ENCODE measurements at places on chromosomes 1 and 21. TPM values are rescaled to one million over a fixed set of nuclear protein-coding genes. Genes with fewer than 3 reads are reported as not detected.

CYP4X1 gene
- 10.4 TPM for total RNA-seq

CD101 gene
- 0.79 TPM for total RNA-seq

DNA sequence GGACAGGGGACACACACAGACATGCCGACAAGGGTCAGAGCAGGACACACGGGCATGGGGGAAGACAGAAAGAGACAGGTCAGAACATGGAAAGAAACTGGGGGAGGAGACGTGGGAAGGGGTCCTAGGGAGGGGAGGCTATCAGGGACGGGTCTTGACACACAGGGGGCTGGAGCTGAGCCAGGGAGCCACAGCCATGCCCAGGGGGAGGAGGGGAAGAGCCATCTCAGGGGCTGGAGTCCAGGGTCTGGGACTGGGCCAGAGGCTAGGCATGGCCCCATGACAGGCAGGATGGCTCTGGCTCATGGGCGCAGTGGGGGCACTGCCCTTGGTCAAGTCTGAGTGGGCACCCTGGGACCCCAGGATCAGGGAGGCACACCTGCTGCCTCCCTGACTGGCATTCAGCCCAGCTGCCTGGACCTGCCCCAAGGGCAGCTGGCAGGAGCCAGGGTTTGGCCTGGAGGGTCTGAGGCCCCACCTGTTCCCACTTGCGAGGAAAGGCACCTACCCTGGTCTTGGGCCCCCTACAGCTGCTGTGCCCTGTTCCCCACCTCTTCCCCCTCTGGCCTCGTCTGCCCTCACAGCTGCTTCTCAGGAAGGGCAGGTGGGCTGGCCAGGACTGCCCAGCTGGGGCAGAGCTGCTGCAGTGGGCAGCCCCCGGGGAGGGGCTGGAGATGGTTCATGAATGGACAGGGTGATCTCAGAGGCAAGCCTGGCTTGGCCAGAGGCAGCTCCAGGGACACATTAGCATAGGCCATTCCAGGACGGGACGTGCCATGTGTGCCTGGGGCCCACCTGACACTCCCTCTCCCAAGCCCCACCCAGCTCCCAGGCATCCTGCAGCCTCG lies 42.9 kb downstream of the HSPG2 start:
- no peak for DNase-seq

IFI6 gene
- total RNA-seq: 288 TPM

HCRTR1 gene
- total RNA-seq: 0.19 TPM

GRCh38 chr1:235336903-235337302 lies 8.5 kb downstream of the GGPS1 start:
- no peak for DNase-seq

STPG1 gene
- total RNA-seq: 45.9 TPM

AADACL3 gene
- total RNA-seq: not detected

GRCh38 chr1:99544328-99544727 lies 101.6 kb upstream of the PALMD start:
- no peak for DNase-seq

DNA sequence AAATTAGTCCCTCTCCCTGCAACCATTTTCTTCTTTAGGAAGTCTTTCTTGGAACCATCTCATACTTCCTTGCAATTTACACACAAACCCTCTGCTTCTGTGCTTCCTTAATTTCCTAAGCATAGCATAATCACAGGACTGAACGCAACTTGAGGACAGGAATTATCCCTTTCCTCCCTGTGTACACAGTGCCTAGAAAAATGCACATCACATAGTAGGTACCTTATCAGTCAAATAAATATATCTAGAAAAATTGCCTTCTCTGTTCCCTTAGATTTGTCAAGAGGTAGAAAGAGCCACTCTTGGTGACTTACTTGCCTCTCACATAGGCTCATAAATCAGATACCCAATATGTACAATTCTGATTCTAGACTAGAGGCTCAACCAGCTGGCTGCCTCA lies 4.9 kb downstream of the ASPM start:
- no peak for DNase-seq

- no peak for DNase-seq
Observed at GRCh38 chr1:159803956-159804689, 2.0 kb downstream of the FCRL6 start.

- no peak for DNase-seq
Observed at GRCh38 chr1:94796266-94796665, 23.9 kb upstream of the SLC44A3 start.

CZIB gene
- total RNA-seq: 55.4 TPM

DNA sequence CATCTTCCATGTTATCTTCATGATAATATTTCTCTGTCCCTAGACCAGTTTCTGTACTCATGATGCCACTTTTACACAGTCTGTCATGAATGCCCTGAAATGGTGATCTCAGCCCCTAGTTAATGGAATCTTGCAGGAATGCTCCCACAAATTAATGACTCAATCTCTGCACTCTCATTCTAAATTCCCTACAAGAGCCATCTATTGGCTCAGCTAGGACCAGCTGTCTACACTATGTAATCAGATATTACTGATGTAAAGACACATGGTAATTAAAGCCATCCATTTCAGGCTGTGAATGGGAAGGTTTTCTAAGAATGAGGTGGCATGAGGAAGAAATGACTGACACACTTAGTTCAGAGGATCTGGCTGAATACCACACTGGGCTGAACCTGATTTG lies 199.1 kb upstream of the KCND3 start:
- DNase-seq: no peak

SETSIP gene
- not detected for total RNA-seq

PGLYRP3 gene
- total RNA-seq: not detected

FAM177B gene
- 0.71 TPM for total RNA-seq

NTRK1 gene
- 14.6 TPM for total RNA-seq

- no peak for DNase-seq
Observed at GRCh38 chr1:43058545-43059360, 100.1 kb upstream of the SLC2A1 start.

SPRR2A gene
- not detected for total RNA-seq
